ENCODE measurements at places on chromosomes 2 and 18. TPM values are rescaled to one million over a fixed set of nuclear protein-coding genes. Genes with fewer than 3 reads are reported as not detected.

AP1S3 gene
- total RNA-seq = 59.5 TPM

RGPD3 gene
- total RNA-seq = 0.26 TPM

BBS5 gene
- total RNA-seq = 1.3 TPM

ELOA2 gene
- not detected for total RNA-seq

SCN2A gene
- under 0.01 TPM for total RNA-seq

CFC1B gene
- total RNA-seq = not detected

CD207 gene
- total RNA-seq = not detected

DSG1 gene
- 0.64 TPM for total RNA-seq

ALPI gene
- total RNA-seq = not detected

SERPINB5 gene
- 513 TPM for total RNA-seq

IL36B gene
- total RNA-seq = not detected

IMMT gene
- 32.4 TPM for total RNA-seq

SALL3 gene
- not detected for total RNA-seq

UCN gene
- 0.51 TPM for total RNA-seq

GRCh38 chr18:75209951-75210258, 692 bp upstream of the TSHZ1 start:
- peak; percentile 34 for DNase-seq

DNA sequence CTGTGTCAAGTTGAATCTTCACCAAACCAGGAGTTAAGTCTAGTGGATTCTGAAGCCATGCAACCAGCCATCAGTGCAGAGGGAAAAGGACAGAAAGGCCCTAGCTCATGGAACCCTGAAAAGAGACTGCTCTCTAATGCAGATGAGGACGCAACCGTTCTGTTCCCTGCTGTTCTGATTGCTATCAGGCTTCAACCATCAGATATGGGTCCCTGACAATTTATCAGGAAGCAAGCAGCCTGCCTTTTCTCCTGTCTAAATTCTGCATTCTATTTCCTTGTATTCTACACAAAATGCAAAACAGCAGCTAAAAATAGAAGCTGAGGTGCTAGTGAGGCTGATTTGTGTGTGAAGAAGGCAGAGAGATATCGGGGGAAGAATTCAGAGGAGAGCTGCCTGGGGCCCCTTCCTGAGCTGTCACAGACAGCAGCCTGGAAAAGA, 68.4 kb upstream of the RTN4 start:
- DNase-seq = no peak

DNA sequence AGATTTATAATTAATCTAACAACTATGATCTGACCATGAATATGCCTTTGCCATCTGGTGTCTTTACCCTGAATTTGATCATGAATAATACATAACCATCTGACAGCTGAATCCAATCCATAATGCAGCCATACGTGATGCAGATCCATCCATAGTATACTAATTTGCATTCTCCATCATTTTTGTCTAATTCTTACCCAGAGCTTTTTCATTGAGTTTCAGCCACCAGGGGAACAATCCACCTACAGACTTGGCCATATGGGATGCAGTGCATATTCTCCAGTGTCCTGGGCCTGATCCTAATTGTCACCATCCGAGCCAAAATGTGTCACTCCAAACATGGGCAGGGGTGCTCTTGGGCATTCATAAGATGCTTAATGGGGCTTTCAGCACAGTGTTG, 227.2 kb upstream of the CRIM1 start:
- no peak for DNase-seq

GRCh38 chr2:38269421-38269820, 107.7 kb downstream of the ATL2 start:
- no peak for DNase-seq

DNA sequence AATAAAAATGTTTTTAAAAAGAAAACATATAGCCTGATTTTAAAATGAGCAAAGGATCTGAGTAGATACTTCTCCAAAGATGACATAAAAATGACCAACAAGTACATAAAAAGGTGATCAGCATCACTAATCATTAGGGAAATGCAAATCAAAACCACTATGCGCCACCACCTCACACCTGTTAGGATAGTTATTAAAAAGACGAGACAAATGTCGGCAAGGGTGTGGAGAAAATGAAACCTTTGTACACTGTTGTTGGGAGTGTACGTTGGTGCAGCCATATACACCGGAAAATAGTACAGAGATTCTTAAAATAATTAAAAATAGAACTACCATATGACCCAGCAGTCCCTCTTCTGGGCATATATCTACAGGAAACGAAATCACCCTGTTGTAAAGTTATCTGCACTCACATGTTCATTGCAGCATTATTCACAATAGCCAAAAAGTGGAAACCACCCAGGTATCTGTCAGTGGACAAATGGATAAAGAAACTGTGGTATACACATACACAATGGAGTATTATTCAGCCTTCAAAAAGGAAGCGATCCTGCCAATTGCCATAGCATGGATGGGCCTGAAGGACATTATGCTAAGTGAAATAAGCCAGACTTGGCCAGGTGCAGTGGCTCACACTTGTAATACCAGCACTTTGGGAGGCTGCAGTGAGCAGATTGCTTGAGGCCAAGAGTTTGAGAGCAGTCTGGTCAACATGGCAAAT, 91.6 kb downstream of the PRKRA start:
- DNase-seq = no peak

DNA sequence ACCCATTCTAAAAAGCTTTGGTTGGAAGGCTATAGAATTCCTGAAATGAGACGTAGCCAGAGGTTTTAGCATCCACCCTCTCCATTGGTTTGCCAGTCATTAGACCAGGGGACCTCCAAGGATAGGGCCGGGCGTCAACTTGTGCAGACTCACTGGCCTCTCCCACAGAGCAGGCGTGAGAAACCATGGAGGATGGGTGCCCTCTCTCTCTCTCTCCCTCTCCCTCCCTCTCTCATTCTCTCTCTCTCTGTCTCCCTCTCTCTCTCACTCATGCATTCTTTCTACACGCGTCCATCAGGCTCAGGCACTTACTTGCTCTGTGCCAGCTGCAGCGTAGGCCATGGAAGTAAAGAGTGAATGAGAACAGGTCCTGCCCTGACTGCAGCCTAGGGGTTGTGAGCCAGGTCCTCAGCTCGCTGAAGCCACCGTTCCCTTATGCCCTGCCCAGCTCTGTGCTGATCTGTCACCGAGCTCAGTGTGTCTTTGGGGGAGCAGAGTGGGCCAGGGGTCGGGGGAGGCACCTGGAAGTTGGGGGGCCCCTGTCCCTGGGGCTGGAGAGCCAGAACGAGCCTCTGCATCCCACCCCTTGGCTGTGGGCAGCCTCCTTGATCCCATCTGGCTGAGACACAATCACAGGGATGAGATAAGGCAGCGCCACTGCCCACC, 304.4 kb upstream of the HS6ST1 start:
- DNase-seq = no peak

DNA sequence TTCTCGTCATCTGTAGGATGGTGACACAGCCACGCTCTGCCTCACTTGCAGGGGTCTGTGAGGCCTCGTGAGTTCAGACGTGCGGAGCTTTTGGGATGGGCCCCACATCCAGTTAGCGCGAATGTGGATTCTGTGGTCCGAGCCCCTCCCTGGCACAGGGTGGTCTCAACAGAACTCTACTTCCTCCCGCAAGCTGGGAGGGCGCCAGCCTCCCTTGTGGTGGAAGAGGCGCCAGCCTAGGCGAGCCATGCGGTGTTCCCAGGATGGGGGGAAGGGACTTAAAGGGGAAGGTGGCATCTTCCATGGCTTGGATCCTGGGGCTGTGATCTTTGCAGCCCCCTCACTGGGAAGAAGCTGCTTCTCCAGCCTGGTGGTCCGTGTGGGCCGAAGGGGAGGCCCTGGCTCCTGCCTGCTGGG, 1.4 kb downstream of the SNORC start:
- DNase-seq = no peak

DNA sequence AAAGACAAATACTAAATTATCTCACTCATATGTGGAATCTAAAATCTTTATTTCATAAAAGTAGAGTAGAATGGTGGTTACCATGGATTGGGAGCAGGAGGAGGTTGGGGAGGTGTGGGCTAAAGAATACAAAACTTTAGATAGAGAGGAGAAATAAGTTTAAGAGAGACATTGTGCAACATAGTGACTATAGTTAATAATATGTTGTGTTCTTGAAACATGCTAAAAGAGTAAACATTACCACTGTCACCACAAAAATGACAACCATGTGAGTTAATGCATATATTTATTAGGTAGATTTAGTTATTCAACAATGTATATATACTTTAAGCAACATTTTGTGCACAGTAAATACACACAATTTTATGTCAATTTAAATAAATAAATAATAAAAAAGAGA, 128.5 kb upstream of the COL3A1 start:
- peak; percentile 41 for DNase-seq

- DNase-seq = peak; percentile 33
Measured at GRCh38 chr18:54130177-54130576, 94.3 kb downstream of the MBD2 start.

DNA sequence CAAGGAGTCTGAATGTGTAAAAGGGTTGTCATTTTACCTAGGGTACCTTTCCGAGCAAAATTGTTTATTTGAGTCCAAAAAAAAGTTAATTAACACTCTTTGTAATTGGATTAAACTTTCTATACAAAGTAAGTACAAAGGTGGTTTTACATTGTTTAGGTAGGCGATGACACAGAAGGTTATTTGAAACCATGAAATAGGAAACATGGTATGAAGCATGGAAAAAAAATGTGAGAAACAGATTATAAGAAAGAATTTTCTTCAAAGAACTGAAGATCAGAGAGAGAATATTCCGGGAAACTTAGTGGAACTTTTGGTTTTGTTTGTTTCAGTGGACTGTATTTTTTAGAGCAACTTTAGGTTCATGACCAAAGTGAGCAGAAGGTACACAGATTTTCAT, 32.7 kb downstream of the CARF start:
- no peak for DNase-seq

- DNase-seq = no peak
Measured at GRCh38 chr18:6590326-6590725, 139.2 kb upstream of the ARHGAP28 start.

- DNase-seq = peak; percentile 68
Measured at GRCh38 chr2:218658671-218659257, 659 bp downstream of the ZNF142 start.

- no peak for DNase-seq
Measured at GRCh38 chr2:39424951-39425350, 12.1 kb downstream of the MAP4K3 start.

GRCh38 chr2:53423465-53423864, 344.1 kb upstream of the CHAC2 start:
- no peak for DNase-seq

DNA sequence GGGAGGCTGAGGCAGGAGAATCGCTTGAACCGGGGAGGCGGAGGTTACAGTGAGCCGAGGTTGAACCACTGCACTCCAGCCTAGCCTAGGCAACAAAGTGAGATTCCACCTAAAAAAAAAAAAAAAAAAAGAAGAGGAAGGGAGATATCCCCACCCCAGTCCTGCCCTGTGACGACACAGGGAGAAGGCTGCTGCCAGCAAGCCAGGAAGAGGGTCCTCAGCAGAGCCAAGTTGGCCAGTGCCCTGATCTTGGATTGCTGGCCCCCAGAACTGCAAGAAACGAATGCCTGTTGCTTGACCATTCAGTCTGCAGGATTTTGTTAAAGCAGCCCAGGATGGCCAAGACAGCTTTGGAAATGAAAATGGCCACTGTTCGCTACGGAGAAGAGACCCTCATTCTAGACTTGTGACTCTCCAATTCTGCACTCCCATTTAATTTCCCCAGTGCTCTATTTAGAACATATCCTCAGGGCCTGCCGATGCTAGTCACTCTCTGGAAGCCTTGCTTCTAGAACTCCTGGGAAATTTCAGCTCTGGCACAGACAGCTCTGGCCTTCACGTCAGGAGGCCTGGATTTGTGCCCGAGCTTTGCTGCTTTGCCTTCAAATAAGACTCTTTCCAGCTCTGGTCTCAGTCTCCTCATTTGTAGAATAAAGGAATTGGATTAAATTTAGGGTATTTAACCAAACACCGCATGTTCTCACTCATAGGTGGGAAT, 15.7 kb upstream of the AMMECR1L start:
- DNase-seq = no peak

DNA sequence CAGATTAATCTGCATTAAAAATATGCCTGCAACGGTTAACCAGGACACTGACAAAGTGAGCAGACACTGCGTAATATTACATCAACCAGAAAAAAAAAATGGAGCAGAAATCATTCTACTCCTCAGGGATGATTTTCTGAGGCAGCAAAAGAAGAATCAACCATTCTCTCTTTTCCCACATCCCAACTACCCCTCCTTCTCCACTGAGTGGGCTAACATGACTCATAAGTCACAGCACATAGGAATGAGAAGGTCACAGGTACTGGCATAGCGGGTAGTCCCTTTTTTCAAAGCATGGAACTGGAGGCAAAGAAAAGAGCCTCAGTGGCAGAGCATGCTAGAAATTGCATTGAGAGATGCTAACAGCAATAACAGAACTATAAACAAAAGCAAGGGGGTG, 54.3 kb upstream of the TSPYL6 start:
- no peak for DNase-seq

GRCh38 chr2:795531-796041, 118.4 kb upstream of the TMEM18 start:
- no peak for DNase-seq

DNA sequence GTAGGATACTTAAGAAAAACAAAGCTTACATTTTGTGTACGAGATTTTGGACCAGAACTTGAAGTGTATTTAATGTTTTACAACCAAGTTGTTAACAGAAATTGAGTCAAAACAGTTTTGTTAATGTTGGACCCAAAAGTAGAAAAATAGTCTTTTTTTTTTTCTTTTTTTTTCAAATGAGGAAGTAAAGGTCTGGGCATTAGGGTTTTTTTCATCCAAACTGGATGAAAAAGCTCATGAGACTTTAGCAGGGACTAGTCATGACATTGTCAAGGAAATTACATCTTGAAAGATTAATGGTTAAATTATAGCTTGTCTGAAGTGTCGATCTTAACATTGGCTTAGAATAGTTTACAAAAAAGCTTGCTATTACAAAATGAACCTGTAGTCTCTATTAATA, 32.3 kb downstream of the CCNT2 start:
- DNase-seq = no peak

DNA sequence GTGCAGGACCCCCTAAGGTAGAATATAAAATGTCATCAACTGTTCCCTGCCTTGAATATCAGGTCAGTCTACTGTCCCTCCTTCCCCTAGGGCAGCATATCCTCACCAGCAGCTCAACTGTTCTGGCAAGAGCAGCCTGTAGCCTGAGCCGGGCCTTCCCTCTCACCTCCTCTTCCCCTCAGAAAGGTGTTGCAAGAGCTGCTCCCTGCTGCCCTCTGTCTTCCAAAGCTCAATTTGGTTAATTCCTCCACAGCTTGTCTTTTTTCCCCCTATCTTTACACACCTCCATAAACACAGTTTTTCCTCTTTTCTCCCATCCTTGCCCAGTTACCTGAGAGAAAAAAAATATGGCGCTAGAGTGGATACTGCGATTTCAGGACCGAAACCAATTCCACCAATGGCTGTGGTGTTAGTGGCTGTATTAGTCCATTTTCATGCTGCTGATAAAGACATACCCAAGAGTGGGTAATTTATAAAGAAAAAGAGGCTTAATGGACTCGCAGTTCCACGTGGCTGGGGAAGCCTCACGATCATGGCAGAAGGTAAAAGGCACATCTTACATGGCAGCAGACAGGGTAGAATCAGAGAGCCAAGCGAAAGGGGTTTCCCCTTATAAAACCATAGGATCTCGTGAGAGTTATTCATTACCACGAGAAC, 184.7 kb downstream of the MREG start:
- DNase-seq = peak; percentile 65
